Activated gamma-delta T cell treated with Interleukin-2 at 50 U/mL for 16 hours (primary cell): ENCODE measurements at places on chromosomes 3 and 15.

DNA sequence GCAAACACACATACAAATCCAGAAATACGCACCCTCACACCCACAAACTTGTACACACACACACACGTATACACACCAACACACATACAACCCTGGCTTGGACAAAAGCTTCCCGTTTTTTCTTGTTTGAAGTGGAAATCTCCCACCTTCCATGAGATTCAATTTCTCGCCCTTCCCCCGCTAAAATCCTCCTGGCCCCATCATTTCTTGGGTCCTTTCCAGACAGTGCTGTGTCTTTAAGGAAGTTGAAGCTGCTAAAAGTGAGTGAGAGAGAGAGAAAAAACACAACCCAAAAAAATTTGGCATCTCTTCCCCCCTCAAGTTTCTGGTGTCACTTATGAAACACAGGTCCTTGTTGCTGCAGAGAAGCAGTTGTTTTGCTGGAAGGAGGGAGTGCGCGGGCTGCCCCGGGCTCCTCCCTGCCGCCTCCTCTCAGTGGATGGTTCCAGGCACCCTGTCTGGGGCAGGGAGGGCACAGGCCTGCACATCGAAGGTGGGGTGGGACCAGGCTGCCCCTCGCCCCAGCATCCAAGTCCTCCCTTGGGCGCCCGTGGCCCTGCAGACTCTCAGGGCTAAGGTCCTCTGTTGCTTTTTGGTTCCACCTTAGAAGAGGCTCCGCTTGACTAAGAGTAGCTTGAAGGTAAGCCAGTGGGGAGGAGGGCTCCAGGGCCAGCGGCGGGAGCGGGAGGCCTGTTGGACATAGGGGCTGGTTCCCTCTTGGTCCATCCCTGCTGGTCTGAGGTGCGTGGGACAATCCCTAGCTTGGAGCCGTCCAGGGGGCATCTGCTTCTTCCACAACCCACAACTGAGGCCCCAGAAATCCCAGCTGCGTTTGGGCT lies at the start of gene ISLR:
Gene ISLR (plus strand): TSS at position 331 of the 839 bp plus-strand sequence. CDS start 1,149 bp downstream, outside the sequence.
- DNase-seq: no peak

GRCh38 chr3:136305879-136306278 lies 55.7 kb downstream of the PCCB start:
- no peak for DNase-seq

GRCh38 chr3:127324913-127325628 lies 37.2 kb upstream of the PRR20G start:
- no peak for DNase-seq

- DNase-seq: no peak
These were observed 13.9 kb downstream of the ELL3 start for GRCh38 chr15:43762824-43763223.
